ENCODE measurements at places on chromosomes 2 and 18.

DNA sequence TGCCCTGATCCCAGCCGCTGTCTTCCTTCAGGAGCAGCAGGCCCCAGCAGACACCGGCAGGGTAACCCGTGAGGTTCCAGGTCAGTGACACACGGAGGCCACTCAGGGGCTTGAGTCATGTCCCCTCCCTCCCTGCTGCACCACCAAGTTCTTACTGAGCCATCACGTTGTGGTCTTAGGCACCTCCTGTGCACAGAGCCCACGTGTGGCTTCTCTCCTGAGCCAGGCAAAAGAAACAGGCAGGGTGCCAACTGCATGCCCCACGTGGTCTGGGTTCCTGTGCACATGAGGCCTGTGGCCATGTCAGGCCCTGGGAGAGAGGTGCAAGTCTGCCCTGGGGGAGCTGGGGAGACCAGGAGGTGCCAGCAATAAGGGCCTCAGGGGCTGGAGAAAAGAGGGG lies 264.8 kb downstream of the KLHL29 start:
- DNase-seq, result peak; percentile 4

DNA sequence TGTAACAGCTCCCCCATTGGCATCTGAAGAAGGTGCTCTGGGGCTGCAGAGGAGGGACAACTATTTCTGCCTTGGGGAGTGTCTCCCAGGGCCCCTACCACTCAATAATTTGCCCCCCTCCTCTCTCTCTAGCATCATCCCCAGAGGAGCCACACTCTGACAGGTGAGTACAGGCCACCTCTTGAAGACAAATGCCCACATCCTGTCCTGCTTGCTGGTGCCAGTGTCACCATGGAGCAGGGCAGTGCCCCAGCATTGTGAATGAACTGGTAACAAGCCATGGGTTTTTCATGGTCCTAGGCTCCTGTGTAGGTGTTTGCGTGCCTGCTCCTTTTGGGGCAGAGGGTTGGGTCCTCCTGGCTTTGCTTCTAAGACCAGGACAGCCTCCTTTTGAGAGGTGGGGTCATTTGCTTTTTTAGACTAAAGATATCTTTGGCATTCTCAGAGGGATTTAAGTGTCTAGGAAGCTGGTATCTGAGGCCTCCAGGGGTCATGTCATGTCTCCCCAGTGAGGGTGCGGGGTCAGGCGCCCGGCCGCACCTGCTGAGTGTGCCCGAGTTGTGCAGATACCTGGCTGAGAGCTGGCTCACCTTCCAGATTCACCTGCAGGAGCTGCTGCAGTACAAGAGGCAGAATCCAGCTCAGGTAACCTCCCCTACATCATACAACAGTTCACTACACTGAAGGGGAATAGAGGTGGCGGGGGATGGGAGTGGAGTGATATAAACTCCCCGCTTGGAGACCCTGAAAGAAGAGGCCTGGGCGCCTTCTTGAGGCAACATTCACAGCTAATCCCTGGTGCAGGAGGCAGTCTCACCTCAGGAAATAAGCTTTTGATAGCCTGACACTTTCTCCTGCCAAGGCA lies 1.8 kb downstream of the RETREG2 start:
- no peak for DNase-seq

- DNase-seq, result no peak
Observed at GRCh38 chr18:13574761-13575160, 151.6 kb downstream of the FAM210A start.

DNA sequence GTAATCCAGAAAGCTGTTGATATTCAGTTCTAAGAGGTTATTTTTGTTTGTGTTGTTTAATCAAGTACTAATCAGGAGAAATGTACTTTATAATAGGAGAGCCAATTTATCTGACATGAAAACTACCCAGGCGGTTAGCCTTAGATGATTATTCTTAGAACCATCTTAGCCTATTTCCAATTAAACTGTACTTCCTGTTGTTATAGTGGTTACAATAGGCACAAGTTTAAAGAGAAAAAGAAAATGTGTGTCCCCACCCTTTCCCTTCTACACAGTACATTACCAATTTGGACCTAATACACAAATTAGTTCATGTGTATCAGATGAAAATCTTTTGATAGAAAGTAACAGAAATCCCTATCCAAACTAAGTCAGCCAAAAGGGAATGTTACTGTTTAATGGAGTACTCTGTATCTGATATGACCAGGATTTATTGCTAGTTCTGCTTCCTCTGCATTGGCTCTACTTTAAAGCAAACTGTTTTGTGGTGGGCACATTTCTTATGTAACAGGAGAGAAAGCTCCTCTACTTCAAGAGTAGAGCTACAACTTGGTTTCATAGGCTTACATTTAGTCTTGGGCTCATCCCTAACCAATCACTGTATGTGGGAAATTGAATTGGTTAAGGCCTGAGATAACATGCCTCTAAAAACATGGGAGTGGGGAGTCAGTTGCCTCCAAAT lies 217.9 kb downstream of the UBE2E3 start:
- no peak for DNase-seq

DNA sequence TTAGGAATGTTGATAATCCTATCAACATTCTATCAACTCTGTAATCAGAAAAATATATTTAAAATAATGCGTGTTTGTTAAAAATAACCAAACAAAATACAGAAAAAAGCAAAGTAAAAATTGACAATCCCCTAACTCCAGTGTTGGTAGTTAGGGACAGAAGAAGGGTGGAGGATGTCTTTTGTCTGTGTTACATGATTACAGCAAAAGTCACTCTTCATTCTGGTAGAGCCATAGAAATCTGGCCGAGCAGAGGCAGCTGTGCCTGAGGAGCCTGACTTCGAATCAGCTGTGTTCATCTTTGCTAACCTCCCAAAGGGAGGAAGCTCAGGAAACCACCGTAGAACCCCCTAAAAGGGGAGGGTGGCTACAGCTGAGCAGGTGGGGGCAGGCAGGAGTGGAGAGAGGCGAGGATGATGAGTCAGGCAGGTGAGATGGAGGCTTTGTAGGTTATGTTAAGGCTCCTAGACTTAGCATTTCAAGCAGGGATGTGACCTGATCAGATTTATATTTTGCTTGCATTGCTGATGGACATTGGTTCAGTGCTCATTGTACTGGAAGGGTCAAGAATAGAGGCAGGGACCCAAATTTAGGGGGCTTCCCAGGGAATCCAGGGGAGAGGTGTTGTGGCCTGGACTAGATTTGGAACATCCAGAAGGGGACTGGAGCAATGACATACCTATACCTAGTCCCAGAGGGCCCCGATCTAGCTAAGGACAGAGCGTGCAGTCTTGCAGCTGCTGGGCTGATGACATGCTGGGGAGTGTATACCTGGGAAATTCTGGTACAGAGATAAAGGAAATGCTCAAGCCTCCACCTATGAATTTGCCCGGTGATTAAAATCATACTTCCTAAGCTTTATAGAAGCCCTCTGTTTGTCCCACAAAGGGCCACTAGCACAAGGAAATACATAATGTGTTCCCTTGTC lies 95.7 kb downstream of the NEDD4L start:
- DNase-seq, result no peak

DNA sequence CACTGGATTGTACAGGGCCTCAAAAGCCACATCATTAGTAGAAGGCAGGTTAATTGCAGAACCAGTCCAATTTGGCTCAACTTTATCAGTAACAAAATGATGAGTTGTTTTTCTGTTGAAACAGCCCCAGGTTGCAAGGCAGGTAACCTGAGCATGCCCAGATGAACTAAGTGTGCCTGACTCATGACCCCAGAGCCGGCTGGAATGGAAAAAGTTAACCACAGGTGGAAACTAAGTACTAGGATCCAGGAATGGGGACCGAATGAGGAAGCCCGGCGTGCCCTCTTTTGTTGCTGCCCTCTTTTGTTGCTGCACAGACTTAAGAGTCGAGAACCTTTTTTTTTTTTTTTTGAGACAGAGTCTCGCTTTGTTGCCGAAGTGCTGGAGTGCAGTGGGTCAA lies 79.5 kb upstream of the YWHAQ start:
- no peak for DNase-seq

DNA sequence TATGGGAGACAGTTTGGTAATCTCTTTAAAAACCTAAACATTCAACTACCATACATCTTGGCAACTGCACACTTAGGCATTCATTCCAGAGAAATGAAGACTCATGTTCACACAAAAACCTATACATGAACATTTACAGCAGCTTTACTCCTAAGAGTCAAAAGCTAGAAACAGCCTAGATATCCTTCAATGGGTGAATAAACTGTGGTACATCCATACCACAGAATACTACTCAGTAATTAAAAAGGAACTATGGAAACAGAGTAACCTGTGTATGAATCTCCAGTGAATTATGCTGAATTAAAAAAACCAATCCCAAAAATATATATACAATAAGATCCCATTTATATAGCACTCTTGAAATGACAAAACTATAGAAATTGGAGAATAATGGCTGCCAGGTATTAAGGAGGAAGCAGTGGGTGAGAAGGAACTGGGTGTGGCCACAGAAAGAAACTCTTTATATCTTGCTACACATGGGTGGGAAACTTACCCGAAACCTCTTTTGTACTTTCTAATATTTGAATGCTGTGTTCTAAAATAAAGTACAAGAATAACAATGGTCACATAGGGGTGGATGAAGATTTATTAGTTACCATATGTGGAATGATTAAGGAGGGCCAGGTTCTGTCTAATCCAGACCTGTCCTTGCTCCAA lies 13.7 kb downstream of the SESTD1 start:
- DNase-seq, result no peak

All from EL (cell line).